ENCODE measurements at places on chromosomes 3 and 15.

DNA sequence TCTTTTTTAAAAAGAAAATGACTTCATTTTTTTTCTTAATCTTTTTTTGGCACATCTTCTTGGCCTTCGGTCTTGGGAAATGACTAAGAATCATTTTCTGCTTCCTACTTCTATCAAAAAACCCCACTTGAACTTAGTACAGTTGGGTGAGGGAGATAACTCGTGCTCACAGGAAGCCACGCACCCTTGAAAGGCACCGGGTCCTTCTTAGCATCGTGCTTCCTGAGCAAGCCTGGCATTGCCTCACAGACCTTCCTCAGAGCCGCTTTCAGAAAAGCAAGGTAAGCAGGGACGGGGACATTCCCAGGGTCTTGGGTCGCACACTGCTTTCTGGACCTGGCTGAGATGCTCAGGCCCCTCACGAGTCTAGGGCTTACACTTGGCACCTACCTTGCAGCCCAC lies at the start of gene CCR4:
Gene CCR4, plus strand, starts transcription at position 235 of the 402 bp plus-strand sequence. CDS start 1,779 bp downstream, outside the sequence.
- peak; percentile 68 for DNase-seq

DNA sequence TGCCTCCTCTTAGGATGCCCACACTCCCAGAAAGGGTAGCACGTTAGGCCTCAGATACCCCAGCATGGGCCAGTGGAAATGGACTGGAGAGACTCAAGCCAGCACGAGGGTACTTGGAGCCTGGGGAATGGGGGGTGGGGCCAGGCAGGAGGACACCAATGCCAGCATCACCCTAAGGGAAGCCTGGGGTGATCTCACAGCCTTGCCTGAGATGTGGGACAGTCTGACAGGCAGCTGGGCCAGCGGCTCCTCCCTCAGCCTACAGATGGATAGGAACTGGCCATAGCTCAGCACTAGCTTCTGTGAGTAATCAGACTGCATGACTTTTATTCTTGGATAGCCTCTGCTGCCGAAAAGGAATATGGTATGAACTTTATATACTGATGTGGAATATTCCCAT lies 59.6 kb upstream of the MRPS22 start:
- no peak for DNase-seq

- DNase-seq, result no peak
Measured at GRCh38 chr3:46423588-46423987, 16.5 kb downstream of the CCRL2 start.

GRCh38 chr3:107973152-107973551 lies 117.7 kb downstream of the CD47 start:
- no peak for DNase-seq

- DNase-seq, result no peak
Measured at GRCh38 chr3:151372063-151372820, 12.3 kb downstream of the P2RY12 start.

GRCh38 chr3:11161666-11162065 lies 7.4 kb downstream of the HRH1 start:
- no peak for DNase-seq

All from stimulated activated CD4-positive, alpha-beta T cell treated with anti-CD3 and anti-CD28 coated beads, Interleukin-2, amount 100 ng/mL, for 24 hours (primary cell).